ENCODE measurements at places on chromosomes 1 and 21.

DNA sequence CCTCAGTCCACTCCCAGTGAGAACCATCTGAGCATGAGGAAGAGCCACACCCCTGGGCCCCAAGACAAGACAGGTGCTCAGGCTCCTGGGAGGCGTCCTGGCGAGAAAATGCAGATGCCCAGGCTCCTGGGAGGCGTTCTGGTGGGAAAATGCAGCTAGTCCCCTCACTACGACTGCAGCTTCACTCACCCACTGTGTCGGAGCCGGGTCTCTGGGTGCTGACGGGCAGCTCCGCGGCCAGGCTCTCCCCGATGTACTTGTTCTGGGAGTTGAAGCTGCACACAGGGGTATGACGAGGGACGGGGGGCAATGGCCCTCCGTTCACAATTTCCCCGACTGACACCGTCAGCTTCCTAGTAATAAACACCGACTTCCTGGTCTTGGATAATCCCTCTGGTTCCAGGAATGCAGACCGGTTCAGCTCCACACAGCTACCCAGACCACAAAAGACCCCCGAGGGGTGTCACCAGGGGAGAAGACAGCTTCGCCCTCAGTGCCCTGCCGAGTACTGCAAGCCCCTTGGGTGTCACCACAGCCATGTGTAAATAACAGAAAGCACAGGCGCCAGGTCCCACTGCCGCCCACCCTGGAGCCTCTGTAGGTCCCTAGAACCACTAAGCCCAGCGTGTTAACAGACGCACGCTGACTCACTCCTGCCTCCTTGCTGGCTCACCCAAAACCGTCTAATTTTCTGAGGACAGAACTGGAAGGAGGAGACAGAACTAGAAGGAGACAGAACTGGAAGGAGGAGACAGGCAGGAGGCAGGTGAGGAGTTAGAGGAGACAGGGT lies 19.5 kb downstream of the MCM3AP start:
- peak; percentile 48 for DNase-seq

- DNase-seq, result no peak
These were observed 144.7 kb downstream of the ZNF281 start for GRCh38 chr1:200265104-200265503.

DNA sequence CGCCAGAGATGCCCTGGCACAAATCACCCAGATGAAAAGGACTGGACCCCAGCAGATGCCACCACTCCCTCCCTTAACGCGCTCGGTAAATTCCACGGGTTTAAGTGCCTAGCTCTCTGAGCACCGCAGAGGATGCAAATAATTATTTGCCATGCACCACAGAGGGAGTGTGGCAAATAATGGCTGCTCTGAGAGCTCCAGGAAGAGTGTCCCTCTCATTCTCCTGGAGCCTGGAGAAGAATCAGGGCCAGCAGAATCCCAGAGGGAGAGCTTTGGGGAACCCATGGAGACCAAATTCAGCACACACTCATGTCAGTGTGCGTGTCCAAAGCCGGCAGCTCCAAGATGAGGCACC lies 667 bp downstream of the HHIPL2 start:
- no peak for DNase-seq

DNA sequence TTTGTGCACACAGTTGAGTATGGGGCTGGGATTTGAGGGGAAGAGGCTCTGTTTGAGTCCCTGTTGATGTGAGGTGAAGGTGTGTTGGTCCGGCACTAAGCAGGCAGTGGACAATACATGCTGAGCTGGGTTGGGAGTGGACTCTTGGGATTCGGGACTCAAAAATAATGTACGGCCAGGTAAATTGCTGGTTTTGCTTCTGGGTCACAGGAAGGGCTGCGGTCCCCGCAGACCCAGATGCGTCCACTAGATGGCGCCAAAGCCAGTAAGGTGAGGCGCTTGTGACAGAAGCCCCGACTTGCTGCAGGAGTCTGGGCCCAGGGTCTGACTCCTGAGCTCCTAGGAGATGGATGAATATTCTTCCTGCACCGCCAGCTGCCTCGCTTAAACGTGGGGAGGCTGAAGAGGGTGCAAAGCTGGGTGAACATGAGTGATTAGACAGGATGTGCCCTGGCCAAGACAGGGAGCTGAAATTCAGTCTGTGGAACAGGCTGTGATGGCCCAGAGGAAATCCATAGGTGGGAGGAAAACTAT lies 61.4 kb downstream of the ACBD3 start:
- no peak for DNase-seq

GRCh38 chr1:166972826-166973225 lies 2.5 kb downstream of the ILDR2 start:
- no peak for DNase-seq

DNA sequence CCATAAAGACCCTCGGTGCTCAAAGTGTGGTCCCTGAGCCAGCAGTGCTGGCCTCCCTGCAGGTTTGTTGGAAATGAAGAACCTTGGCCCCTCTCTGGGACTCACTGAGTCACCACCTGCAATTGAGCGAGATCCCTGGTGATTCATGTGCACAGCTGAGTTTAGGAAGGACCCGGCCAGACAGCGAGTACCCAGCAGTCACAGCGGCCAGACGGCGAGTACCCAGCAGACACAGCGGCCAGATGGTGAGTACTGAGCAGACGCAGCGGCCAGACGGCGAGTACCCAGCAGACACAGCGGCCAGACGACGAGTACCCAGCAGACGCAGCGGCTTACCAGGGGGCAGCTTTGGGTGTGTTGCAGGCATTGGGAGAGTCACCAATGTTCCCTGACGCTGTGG lies 123.8 kb downstream of the PRDM16 start:
- no peak for DNase-seq

DNA sequence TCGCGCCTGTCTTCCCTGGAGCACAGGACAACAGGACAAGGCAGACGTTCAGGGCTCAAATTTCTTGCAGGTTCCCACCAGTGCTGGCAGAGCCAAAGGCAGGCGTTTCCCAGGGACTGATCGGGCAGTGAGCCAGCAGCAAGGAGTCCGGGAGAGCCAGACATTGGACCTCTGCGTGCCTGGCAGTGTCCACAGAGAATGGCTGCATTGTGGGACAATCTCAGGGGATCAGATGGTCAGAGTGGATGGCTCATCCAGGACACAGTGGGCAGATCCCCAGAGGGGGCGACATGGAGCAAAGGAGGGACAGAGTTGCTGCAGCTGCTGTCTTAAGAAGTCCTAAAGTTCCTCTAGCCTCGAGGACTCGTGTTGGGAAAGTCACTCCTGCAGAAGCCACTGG lies 4.6 kb downstream of the TMEM63A start:
- DNase-seq, result no peak

DNA sequence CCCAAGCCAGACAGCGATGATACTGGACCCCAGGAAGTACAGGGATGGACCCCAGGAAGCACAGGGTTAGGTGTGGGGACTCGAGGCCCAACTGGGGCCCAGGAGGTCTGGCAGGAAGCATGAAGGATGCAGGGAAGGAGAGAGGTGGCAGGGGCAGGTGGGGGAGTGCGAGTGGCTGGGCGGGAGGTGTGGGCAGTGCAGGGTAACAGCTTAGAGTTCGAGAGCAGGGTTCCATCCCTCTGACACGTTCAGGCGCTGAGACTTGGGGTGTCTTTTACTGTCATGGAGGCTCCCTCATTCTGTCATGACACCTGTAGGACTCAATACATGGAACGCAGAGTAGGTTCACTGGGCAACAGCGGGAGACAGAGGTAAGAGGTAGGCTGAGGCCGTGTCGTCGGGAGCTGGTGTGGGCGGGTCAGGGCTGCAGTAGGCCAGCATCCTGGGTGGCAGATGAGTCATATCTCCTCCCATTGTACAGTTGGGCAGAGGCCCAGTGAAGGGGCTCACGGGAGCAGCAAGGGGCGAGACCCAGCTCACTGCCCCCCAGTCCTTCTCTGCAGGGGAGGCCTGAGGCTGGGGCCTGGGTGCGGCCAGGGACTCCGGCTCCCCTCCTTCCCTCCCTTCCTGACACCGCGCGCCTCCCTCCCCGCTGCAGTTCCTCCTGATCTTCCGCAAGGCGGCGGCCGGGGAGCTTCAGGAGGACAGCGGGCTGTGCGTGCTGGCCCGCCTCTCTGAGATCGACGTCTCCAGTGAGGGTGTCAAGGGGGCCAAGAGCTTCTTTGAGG lies 11.6 kb upstream of the CTRC start:
- no peak for DNase-seq

- no peak for DNase-seq
These were observed 240.5 kb downstream of the RPS6KC1 start for GRCh38 chr1:213291526-213291925.

All from RWPE2 (cell line).